Lung (tissue), 17 donors: ENCODE measurements at places on chromosomes 1 and 21. TPM values are rescaled to one million over a fixed set of nuclear protein-coding genes. Genes with fewer than 3 reads are reported as not detected.

The PRKAA2 gene
- 0.38 TPM for polyA plus RNA-seq

The A3GALT2 gene
- 0.07 TPM for polyA plus RNA-seq

The FOXJ3 gene
- 13.5 TPM for polyA plus RNA-seq

The CAMK2N1 gene
- 24.0 TPM for polyA plus RNA-seq

The CRP gene
- 0.18 TPM for polyA plus RNA-seq
